ENCODE measurements at places on chromosomes 3 and 15.

GRCh38 chr3:188149587-188149986 is 4.4 kb upstream of the LPP start:
- no peak for DNase-seq

GRCh38 chr3:128983293-128984069 is 10.4 kb downstream of the CFAP92 start:
- DNase-seq: no peak

- no peak for DNase-seq
Measured at GRCh38 chr15:90414408-90415028, 26.5 kb downstream of the IQGAP1 start.

GRCh38 chr3:74360406-74360805 is 254.1 kb downstream of the CNTN3 start:
- no peak for DNase-seq

- peak; percentile 39 for DNase-seq
Measured at GRCh38 chr15:76954744-76955143, 23.2 kb downstream of the RCN2 start.

- DNase-seq: no peak
Measured at GRCh38 chr15:42820811-42821210, 83.9 kb upstream of the CDAN1 start.

GRCh38 chr3:53238051-53238850 is 17.6 kb downstream of the TKT start:
- DNase-seq: no peak

GRCh38 chr3:38190481-38190881 is 25.1 kb downstream of the OXSR1 start:
- DNase-seq: no peak

- DNase-seq: no peak
Measured at GRCh38 chr3:11053926-11054503, 61.5 kb downstream of the SLC6A1 start.

- no peak for DNase-seq
Measured at GRCh38 chr15:35206060-35206675, 121.1 kb upstream of the NANOGP8 start.

- no peak for DNase-seq
Measured at GRCh38 chr3:128083396-128083795, 31.2 kb downstream of the SEC61A1 start.

DNA sequence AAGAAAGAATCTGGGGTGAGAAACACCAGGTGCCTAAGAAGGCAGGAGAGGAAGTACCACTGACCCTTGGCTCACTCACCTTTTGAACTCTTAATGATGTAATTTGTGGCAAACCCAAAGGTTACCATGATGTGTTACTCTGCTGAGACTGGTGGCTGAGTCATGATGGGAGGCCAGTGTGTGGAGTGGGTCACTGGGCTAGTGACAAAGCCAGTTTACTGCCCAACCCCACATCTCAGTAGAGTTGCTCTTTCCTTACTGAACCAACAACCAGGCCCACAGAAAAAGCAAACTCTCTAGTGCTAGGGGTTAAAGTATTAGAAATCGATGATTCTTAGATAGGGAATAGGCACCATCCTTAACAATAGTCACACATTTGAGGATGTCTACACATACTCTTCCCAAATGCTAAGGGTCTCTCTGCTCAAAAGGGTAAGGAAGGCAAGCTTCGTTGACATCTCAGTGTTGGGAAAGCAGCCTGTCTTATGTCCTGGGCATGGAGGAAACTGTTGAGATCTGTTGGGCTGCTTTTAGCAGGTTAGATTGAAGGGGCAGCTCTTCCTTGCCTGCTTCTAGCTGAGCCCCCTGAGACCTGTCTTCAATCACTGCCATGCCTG is 3.1 kb downstream of the RBP2 start:
- no peak for DNase-seq

DNA sequence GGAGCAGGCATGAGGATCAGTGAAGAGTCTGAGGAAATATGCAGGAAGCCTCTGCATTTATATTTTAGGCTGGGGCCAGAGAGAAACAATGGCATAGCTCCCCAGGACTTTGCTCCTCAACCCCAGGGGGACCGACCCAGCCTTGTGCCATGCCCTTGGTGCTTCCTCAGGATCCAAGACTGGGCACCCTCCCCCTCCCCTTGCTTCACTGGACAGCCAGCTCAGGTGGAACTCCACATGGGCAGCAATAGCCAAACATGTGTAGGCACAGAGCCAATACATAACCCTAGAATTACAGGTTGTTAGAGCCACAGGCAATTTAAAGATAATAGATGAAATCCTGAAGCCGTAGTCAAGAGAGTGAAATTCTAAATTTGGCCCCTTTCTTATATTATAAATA is 73.0 kb upstream of the ETV5 start:
- DNase-seq: no peak

GRCh38 chr3:121155028-121155427 is 247.0 kb downstream of the STXBP5L start:
- DNase-seq: no peak

DNA sequence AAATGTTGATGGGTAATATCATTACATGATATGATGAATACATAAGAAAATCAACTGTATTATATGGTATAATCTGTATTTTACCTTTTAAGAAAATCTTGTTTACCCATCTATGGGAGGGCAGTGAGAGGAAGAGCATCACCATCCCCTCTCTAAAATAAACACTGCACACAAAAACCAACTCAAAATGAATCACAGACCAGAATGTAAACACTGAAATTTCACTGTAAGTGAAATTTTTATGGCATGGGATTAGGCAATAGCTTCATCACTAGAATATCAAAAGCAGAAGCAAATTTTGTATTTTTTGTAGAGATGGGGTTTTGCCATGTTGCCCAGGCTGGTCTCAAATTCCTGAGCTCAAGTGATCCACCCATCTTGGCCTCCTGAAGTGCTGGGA is 26.2 kb downstream of the IFT80 start:
- DNase-seq: no peak

DNA sequence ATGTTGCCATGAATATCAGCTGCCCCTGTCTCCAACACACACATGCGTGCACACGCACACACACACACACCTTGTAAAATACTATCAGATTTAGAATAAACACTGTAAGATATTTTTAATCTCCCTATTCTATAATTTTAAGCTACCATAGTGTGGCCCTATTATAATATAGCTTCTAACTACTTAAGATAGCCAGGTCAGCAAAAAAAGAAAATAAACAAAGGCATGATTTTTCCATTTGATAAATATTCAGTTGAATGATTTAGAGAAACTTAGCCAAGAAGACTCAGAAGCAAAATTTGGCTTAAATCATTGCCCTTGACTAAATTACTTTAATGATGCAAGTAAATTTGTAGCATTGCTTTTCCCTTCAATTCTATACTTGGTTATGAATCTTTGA is 162.2 kb downstream of the ALCAM start:
- DNase-seq: no peak

GRCh38 chr3:50170689-50171088 is 15.6 kb downstream of the SEMA3F start:
- DNase-seq: no peak

DNA sequence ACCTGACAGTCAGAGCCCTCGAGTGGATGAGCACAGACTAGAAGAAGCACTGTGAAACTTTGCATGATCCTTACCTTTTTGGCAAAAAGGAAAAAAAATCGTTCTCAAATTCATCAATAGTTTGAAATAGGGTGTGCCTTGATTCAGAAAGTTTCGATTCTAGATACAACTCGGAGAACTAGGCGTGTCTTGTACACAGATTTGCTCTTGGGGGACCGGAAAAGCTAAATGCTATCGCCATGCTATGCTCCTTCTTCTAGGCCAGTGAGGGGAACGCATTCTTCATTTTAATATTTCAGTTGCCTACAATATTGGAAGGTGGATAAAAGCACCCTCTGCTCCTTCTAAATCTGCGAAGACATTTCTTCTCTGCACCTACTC is 25.0 kb downstream of the CD86 start:
- no peak for DNase-seq

DNA sequence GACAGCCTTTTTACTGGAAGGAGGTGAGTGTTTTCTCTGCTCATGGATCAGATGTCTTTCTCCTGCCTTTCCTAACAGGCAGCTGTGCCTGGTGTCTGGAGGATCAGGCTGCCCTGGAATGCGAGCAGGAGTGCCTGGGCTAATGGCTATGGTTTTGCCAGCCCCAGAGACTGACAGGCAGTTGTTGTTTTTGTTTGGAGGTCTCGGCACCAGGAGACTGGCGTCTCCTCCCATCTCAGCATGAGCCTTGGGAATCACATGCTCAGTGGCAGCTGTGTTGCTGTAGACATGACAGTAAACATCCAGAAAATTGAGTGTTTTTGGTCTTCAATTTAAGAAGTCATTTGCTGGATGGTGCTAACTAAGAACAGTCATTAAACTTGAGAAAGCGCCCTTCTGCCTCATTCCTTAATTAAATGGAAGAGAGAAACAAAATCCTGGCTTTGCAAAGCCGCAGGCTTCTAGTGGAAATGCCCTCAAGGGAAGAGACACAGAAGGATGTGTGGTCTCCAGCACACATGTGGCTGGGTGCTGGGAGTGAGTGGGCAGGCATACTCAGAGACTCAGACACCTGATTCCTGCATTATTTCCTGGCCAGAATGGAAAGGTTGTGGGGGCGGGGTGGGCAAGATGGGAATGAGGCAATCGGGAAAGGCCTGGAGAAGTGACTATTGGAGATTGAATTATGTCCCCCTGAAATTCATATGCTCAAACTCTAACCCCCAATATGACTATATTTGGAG is 97.0 kb upstream of the NMNAT3 start:
- DNase-seq: no peak

Data from midbrain (tissue), 1 donor.